ENCODE measurements at places on chromosomes 3 and 15. TPM values are rescaled to one million over a fixed set of nuclear protein-coding genes. Genes with fewer than 3 reads are reported as not detected.

The KLHL25 gene
- total RNA-seq = 3.4 TPM

The PLOD2 gene
- 113 TPM for total RNA-seq

The CD86 gene
- total RNA-seq = 0.07 TPM

The C3orf22 gene
- total RNA-seq = not detected

The SLC27A2 gene
- 10.9 TPM for total RNA-seq

The THSD4 gene
- total RNA-seq = 49.5 TPM

The SELENOT gene
- 162 TPM for total RNA-seq

The CIB1 gene
- 27.0 TPM for total RNA-seq

The ACKR2 gene
- 1.6 TPM for total RNA-seq

The FEM1B gene
- total RNA-seq = 220 TPM

The ADAMTSL3 gene
- total RNA-seq = under 0.01 TPM

The APBA2 gene
- total RNA-seq = 5.1 TPM

Data from nasal cavity respiratory epithelium epithelial cell of viscerocranial mucosa (primary cell).